Gastroesophageal sphincter (tissue), 4 donors: ENCODE measurements at places on chromosomes 4 and X. TPM values are rescaled to one million over a fixed set of nuclear protein-coding genes. Genes with fewer than 3 reads are reported as not detected.
A peak's percentile ranks its signal among the peaks of the same experiment; 100 is the strongest.

DNA sequence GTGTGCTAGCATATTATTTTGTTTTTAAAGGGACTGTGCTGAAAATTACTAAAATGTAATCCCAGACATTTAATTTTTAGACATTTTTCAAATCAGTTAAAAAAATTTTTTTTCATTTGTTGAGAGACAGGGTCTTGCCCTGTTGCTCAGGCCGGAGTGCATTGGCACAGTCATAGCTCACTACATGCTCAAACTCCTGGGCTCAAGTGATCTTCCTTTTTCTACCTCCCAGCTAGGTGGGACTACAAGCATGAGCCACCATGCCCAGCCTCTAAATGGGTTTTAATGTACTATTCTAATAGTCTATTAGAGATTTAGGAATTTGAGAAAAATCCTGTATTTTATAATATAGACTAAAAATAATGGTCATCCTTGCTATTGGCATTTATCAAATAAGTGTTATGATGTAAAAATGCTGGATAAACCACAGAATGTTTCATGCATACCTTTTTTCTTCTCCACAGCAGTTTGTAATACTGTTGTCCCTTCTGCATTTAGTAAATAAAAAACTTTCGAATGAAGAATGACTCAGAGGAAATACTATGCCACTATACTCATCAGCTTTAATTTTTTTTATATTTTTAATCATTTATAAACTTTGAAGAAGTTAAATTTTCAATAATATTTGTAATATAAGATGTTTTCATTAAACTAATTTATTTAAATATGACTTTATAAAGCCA, 29.9 kb downstream of the CPEB2 start:
- no peak overlapping the region for H3K27ac ChIP-seq
- no peak for ATAC-seq
- peaks cover 5% of the 10 kb centered on the region for H3K36me3 ChIP-seq
- H3K4me1 ChIP-seq = peaks cover 20% of the 10 kb centered on the region

Gene TMEM33
- 33.5 TPM for total RNA-seq

- H3K4me3 ChIP-seq = no peak overlapping the region
- H3K27me3 ChIP-seq = no peaks in the 10 kb centered on the region
- no peaks in the 10 kb centered on the region for H3K4me1 ChIP-seq
- H3K27ac ChIP-seq = no peak overlapping the region
- no peak for ATAC-seq
These were observed 185.5 kb upstream of the RBPJ start for GRCh38 chr4:26135331-26135730.

Gene ATOH1
- total RNA-seq = not detected

DNA sequence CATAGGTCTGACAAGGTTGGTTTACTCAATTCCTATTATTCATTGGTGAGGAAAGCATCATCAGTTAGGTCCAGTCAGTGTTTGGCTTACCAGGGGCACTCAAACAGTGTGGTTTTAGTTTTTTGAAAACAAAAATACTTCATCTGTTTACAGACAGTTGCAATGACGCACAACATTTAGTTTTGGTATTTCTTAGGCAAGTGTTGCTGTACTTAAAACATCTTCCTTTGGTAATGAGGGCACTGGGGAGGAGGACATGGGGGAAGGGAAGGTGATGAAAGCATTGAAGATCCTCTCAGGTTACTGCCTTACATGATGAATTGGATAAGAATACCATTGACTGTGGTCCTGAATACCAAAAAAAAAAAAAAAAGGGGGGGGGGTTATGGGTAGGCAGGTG, 93.7 kb upstream of the MAOA start:
- no peak overlapping the region for H3K27ac ChIP-seq
- H3K4me3 ChIP-seq = no peak overlapping the region
- no peaks in the 10 kb centered on the region for H3K27me3 ChIP-seq

- H3K4me1 ChIP-seq = no peaks in the 10 kb centered on the region
- H3K36me3 ChIP-seq = no peaks in the 10 kb centered on the region
- H3K4me3 ChIP-seq = no peak overlapping the region
- no peaks in the 10 kb centered on the region for H3K27me3 ChIP-seq
- H3K27ac ChIP-seq = no peak overlapping the region
- no peak for ATAC-seq
These were observed 26.9 kb downstream of the ARSJ start for GRCh38 chr4:113952452-113953029.

DNA sequence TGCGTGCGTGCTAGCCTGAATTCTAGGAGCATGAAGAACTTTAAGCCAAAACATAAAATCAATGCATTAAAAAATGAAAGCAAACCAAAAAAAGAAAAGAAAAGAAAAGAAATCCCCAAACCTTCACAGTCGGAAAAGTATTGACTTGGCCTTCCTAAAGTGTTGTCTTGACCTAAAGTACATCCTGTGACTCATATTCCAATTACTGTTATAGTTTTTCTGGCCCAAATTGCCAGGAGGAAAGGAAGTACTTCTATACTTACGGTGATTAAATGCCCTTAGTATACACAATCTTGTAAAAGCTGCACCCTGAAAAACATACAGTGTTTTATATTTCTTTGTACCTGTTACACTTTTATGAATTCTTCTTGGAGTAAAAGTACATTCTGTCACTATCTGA, 512.8 kb downstream of the ANKRD50 start:
- H3K36me3 ChIP-seq = no peaks in the 10 kb centered on the region
- H3K4me3 ChIP-seq = no peak overlapping the region
- ATAC-seq = no peak
- no peak overlapping the region for H3K27ac ChIP-seq
- H3K4me1 ChIP-seq = peaks cover 15% of the 10 kb centered on the region
- H3K27me3 ChIP-seq = no peaks in the 10 kb centered on the region

Gene GUCY1B1
- 75.0 TPM for total RNA-seq

DNA sequence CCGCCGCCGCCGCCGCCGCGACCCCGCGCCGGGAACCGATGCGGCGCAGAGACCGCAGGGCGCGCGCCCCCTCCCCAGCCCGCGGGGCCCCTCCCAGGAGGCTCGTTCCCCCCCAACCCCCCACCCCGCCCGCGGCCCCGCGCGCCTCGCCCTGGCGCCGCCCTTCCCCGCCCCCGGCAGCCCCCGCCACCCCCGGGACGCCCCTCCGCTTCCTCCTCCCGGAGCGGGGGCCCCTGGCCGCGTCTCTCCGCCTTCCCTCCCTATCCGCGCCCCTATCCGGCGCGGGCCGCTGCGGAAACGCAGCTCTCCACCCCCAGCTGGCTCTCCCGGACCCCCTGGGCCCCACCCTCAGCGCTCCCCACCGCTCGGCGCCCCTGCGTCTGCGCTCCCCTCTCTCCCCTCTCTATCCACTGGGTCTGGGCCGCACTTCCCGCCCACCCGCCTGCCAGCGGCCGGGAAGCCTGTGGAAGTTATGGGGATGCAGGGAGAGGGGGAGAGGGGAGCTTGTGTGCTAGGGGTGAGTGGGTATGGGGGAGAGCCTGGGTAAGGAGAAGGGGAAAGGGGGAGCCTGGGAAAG, at the start of gene TMEM271:
TSS of gene TMEM271 (minus strand) at position 51 of the 577 bp plus-strand sequence. CDS start 233 bp downstream, outside the sequence.
- H3K36me3 ChIP-seq = no peaks in the 10 kb centered on the region
- H3K4me3 ChIP-seq = peak within 1 kb of the TSS; percentile 38
- H3K27ac ChIP-seq = no peak within 1 kb of the TSS

DNA sequence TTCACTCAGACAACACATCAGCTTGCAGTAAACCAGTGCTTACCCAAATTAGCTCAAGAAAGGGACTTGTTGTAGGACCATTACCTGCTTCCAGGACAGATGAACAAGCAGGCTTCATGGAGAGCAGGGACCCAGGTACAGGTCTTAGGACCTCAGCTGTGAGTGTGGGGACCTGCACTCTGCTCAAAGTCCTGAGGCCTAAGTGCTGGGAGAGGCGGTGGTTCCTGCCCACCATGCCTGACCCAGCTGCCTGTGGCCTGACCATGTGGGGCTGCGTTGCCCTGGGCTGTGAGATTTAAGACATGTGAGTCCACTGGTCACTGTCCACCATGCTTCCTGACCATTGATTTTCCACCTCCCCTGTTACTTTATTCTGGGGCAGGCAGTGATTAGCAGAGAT, 140.2 kb downstream of the DCLK2 start:
- H3K36me3 ChIP-seq = no peaks in the 10 kb centered on the region
- no peak for ATAC-seq
- no peak overlapping the region for H3K27ac ChIP-seq
- no peaks in the 10 kb centered on the region for H3K27me3 ChIP-seq
- peaks cover 2% of the 10 kb centered on the region for H3K4me1 ChIP-seq

GRCh38 chrX:110310000-110310790, 7.7 kb downstream of the AMMECR1 start:
- no peak overlapping the region for H3K27ac ChIP-seq
- H3K4me1 ChIP-seq = no peaks in the 10 kb centered on the region
- no peak for ATAC-seq
- no peaks in the 10 kb centered on the region for H3K27me3 ChIP-seq

GRCh38 chrX:72120837-72121236, 10.9 kb downstream of the RTL5 start:
- H3K4me1 ChIP-seq = peaks cover 10% of the 10 kb centered on the region
- ATAC-seq = no peak
- peak overlapping the region; percentile 94 for H3K27ac ChIP-seq
- no peak overlapping the region for H3K4me3 ChIP-seq
- no peaks in the 10 kb centered on the region for H3K27me3 ChIP-seq
- no peaks in the 10 kb centered on the region for H3K36me3 ChIP-seq

Gene NDST4
- not detected for total RNA-seq

Gene CXCL5
- total RNA-seq = not detected

DNA sequence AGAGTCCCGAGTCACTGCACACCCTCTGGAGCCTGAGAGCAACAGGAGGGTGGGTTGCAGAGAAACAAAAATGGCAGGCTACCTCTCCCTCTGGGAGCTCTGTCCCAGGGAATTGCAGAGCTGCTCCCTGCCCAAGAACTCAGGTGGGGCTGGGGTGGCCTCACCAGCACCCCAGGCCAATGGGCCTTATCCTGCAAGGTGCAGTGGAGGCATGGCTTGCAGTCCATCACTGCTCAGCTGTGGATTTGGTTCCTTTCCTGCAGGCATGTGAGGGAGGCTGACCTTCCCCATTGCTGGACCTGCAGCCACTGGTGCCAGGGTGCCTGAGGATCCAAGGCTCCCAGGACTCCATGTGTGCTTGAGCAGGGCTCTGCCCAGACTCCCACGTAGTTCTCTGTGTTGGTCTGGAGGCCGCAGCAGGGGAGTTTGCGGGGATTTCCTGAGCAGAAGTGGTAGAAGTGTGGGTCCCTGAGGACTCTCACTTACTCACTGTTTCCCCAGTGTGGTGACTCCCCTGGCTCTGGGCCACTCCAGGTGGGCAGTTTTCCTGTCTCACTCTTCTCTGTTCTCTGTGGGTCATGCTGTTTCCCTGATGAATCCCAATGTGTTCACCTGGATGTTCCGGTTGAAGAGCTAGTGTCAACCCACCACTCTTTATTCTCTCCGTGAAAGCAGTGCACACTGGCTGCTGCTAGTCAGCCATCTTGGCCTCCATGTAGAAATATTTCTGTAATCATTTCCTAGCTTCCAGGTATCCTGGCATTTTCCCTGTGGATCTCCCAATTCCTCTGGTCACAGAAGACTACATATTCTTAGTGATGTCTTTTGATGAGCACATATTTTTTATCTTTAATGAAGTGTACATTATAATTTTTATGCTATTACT, 82.3 kb downstream of the ARHGAP24 start:
- H3K36me3 ChIP-seq = no peaks in the 10 kb centered on the region
- no peaks in the 10 kb centered on the region for H3K27me3 ChIP-seq
- H3K27ac ChIP-seq = no peak overlapping the region
- no peak for ATAC-seq

DNA sequence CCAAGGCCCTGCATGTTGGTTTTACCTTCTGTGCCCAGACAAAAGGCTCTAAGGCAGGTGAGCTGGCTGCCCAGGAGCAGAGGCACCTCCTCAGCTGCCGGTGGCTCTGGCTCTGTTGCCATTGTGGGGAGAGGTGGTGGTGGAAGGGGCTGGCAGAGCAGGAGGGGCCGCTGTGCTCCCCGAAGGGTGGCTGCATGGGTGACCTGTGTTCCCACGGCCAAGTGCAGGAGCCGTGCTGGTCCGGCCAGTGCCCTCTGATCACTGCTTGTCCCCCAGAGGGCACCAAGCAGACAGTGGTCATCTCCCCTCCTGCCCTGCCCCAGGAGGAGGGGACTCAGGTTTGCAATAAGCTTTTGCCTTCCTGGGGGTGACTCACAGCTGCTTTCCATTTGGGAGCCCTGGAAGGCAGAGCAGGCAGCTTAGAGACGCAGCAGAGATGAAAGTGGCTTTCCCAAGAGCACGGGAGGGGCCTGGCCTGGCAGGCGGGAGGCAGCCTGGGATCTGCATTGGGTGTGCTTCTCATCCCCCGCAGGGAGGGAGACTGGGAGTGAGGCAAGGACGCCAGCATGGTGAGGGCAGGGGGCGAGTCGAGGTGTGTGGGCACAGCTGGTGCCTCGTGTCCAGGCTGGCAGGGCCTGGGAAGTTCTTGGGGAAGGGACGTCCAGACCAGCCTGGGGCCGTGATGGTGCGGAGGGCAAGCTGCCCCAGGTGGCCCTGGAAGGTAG, 28.7 kb downstream of the DOK7 start:
- H3K36me3 ChIP-seq = peaks cover 10% of the 10 kb centered on the region
- H3K27ac ChIP-seq = no peak overlapping the region
- ATAC-seq = no peak
- H3K4me3 ChIP-seq = no peak overlapping the region

DNA sequence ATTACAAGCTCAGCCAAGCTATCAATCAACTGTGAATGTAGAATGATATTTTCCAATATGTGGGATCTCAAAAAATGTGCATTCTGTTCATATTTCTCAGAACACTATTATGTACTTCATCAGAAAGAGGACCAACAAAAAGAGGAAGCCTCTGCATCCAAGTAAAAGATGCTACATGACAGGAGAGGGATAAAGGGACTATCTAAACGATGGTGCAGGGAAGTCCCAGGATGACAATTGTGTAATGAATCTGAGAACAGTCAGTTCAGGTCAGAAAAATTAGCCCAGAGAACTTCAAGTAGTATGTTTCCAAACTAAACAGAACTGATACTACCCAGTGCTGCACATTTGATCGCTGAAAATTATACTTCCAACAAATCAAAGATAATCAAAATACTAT, 127.0 kb downstream of the ZNF330 start:
- peaks cover 3% of the 10 kb centered on the region for H3K4me1 ChIP-seq
- no peak overlapping the region for H3K4me3 ChIP-seq
- H3K27ac ChIP-seq = no peak overlapping the region
- no peak for ATAC-seq

GRCh38 chrX:19964017-19964710, 26.7 kb downstream of the BCLAF3 start:
- no peak overlapping the region for H3K4me3 ChIP-seq
- ATAC-seq = no peak
- no peak overlapping the region for H3K27ac ChIP-seq
- no peaks in the 10 kb centered on the region for H3K27me3 ChIP-seq
- H3K36me3 ChIP-seq = no peaks in the 10 kb centered on the region

- no peak overlapping the region for H3K27ac ChIP-seq
- ATAC-seq = no peak
- peaks cover 4% of the 10 kb centered on the region for H3K27me3 ChIP-seq
- H3K36me3 ChIP-seq = no peaks in the 10 kb centered on the region
- no peaks in the 10 kb centered on the region for H3K4me1 ChIP-seq
These were observed 24.8 kb downstream of the ZFYVE28 start for GRCh38 chr4:2393353-2394270.

DNA sequence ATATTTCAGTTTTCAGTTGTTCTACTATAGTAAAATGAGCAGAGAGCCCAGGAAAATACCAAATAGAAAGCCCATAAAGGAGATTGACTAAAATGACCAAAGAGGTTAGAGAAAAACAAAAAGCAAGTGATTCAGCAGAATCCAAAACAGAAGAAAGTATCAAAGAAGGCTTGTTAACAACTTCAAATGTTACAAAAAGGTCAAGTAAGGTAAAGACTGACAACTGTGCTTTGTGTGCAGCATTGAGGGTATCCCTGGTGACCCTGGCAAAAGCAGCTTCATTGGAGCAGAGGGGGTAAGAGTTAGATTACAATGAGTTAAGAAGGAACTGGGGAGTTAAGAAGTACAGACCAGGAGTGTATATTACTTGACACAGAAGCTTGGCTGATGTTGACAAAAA, 317.9 kb downstream of the OPHN1 start:
- no peak overlapping the region for H3K4me3 ChIP-seq
- no peak for ATAC-seq
- no peak overlapping the region for H3K27ac ChIP-seq
- no peaks in the 10 kb centered on the region for H3K27me3 ChIP-seq
- H3K4me1 ChIP-seq = no peaks in the 10 kb centered on the region
